ENCODE measurements at places on chromosomes 5 and 9. TPM values are rescaled to one million over a fixed set of nuclear protein-coding genes. Genes with fewer than 3 reads are reported as not detected.

DNA sequence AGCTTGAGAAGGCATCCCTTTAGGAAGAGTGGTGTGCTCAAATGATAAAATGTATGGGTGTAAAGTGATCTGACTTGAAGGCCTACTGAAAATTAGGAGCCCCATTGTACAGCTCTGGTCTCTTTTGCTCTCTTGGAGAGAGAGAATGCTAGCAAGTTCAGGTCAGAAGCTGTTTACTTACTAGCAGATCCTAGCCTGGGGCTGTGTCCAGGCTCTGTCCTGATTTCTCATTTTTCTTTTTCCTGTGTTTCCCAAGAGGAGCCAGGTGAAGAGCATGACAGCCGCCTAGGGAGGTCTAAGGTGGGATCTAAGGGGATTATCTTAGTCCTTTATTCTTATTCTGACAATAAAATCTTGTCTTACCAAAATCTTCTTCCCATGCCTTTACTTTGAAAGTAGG is 272.8 kb downstream of the NNT start:
- no peak for DNase-seq
- peaks cover 4% of the 10 kb centered on the region for H3K4me1 ChIP-seq
- no peaks in the 10 kb centered on the region for H3K27me3 ChIP-seq
- H3K27ac ChIP-seq: no peak overlapping the region
- H3K4me3 ChIP-seq: no peak overlapping the region

GRCh38 chr9:90985631-90986030 is 184.0 kb downstream of the SYK start:
- no peaks in the 10 kb centered on the region for H3K27me3 ChIP-seq
- no peak overlapping the region for H3K4me3 ChIP-seq
- H3K27ac ChIP-seq: no peak overlapping the region
- no peaks in the 10 kb centered on the region for H3K4me1 ChIP-seq
- no peak for DNase-seq

DNA sequence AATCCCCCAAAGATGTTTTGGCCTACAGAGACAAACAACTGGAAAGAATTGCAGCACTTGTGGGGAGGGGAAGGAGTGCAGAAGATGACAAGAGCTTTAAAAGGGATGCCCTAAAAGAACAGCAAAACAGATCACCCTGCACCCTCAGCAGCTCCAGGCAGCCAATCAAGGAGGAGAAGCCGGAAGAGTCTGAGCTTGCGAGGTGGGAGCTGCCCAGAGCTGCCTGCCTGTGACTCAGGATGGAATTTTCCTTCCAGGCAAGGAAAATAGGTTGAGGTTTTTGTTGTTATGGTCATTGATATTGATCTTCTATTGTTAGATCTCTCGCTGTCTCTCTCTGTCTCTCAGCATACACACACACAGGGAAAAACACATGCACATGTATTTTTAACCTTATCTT is 70.3 kb upstream of the MAP1B start:
- DNase-seq: peak; percentile 20
- no peak overlapping the region for H3K4me3 ChIP-seq
- H3K36me3 ChIP-seq: no peaks in the 10 kb centered on the region
- H3K4me1 ChIP-seq: peaks cover 82% of the 10 kb centered on the region

DNA sequence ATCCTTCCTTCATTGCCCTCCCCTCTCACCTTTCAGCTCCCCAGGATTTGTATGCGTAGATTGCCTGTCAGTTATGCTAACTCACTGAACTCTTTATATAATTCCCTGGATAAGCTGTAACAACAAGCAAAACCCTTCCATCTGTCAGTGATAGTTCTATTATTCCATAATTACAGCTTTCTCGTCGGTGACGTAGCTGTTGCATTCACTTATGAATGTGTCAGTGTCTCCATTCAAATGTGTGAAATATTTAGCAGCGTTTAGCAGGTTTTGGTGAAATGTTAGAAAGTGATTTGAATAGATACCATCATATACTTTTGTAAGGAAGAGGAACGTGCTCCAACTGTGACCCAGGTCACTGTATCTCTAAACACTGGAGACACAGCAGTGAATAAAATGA is 45.2 kb downstream of the PIP5K1B start:
- H3K27me3 ChIP-seq: no peaks in the 10 kb centered on the region
- no peak for DNase-seq
- no peaks in the 10 kb centered on the region for H3K36me3 ChIP-seq
- no peak overlapping the region for H3K27ac ChIP-seq
- H3K4me1 ChIP-seq: peaks cover 10% of the 10 kb centered on the region

Gene CCDC192
- total RNA-seq: 2.7 TPM

Gene SLC36A3
- total RNA-seq: not detected

All from neural progenitor cell (in vitro differentiated cells).